ENCODE measurements at places on chromosomes 7 and 10.

- DNase-seq = no peak
These were observed 24.2 kb downstream of the AFAP1L2 start for GRCh38 chr10:114380060-114380459.

GRCh38 chr7:156764766-156765165 is 124.2 kb downstream of the RNF32 start:
- DNase-seq = no peak

- no peak for DNase-seq
These were observed 24.0 kb downstream of the COBL start for GRCh38 chr7:51292596-51292995.

- DNase-seq = no peak
These were observed 47.7 kb downstream of the CCDC71L start for GRCh38 chr7:106613279-106613678.

DNA sequence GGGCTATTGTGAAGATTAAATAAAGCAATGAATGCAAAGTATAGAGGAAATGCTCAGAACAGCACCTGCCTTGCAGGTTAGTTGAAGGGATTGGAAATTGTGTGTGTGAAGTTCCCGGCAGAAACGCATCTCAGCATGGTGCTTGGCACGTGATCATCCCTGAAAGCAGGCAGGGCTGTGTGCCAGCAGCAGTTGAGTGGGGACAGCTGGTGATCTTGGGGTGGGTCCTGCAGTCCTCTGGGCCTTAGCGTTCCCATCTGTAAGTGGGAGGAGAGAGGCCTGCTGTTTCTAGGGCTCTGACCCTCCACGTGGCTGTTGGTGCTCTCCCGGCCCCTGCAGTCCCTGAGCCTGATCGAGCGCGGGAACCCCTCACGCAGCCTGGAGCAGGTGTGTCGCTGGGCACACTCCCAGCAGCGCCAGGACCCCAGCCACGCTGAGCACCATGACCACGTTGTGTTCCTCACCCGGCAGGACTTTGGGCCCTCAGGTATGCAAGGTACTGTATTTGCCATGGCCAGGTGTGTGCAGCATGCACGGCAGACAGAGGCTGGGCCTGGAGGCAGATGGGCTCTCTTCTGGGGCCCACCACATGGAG is 55.3 kb downstream of the TBATA start:
- no peak for DNase-seq

All from T-helper 2 cell (primary cell).